ENCODE measurements at places on chromosomes 13 and 19. TPM values are rescaled to one million over a fixed set of nuclear protein-coding genes. Genes with fewer than 3 reads are reported as not detected.

DNA sequence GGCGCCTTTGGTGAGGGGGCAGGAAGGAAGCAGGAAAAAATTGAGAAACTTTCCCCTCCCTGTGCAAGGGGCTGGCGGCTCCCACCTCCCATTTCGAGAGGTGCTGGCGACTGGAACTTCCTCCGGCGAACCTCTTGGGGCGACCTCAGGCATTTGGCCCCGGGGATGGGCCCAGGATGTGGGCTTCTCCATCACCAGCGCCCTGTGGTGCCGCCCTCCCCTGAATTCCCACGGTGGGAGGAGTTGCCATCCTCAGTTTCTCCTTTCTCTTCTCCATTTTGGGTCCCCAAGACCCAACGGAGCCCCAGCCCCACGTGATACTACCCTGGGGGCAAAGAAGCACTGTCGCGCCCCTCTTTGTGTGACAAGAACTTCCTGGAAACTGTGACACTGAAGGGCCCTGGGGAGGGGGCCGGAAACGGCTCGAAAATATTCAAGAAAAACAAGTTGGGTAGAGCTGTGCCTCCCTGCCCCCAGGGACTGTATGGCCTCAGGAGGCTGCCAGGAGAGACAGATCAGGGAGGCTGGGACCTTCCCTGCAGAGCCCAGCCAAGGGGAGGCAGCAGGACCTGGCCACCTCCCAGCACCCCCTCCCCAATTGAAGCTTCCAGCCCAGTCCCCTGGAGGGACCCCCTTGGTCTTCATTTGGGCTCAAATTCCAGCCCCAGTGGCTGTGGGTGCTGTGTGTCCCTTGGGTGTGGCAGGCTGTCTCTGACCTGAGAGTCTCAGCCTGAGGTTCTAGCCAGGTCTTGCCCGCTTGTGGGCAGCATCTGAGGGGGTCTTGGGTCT is 16.2 kb upstream of the AP1M2 start:
- DNase-seq: no peak

GRCh38 chr13:35879111-35879510 is 252.1 kb downstream of the DCLK1 start:
- no peak for DNase-seq

CRB3 gene
- total RNA-seq: 14.9 TPM

DNA sequence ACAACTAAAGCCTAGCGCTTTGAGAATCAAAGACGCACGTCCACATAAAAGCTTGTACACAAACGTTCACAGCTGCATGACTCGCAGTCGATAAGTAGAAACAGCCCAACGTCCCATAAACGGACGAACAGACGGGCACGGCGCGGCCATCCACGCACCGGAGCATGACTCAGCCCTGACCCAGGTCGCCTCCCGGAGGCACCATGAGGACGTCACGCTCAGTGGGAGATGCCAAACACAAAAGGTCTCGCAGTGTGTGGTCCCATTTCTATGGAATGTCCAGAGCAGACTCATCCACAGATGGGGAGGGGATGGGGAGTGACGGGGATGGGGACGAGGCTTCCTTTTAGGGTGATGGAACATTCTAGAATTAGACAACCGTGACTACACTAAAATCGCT is 9.4 kb downstream of the POLRMT start:
- no peak for DNase-seq

FFAR3 gene
- total RNA-seq: not detected

ZNF285 gene
- 2.7 TPM for total RNA-seq

GRCh38 chr13:69142101-69142500 is 965.5 kb upstream of the ATXN8OS start:
- DNase-seq: no peak

- no peak for DNase-seq
These were observed 200.5 kb downstream of the POU4F1 start for GRCh38 chr13:78402708-78403400.

Data from foreskin keratinocyte (primary cell).